ENCODE measurements at places on chromosomes 5 and 9.

- no peak for DNase-seq
These were observed 133.7 kb downstream of the NMUR2 start for GRCh38 chr5:152271420-152271819.

DNA sequence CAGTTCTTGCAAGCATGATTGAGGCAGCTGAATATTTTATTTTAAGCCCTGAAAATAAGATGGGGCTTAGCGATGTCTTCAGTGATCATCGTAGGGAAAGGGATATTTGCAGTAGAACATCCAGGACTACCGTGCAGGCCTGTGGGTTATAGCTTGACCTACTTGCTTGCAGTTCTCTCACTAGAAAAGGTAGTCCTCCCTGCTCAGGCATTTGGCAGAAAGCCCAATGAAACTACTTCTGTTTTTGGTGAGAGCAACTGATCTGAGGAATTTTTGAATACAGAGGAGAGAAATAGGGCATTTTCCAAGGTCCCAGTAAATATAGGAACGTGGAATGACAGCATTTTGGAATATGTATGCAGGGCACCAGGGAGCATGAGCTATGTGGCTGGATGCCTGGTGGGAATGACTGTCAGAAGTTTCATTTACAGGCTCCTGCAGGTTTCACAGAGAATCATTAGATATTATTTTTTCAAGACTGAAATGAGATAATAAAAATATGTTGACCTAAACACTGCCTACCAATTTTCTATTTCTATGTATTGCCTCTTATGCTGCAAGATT, 417.9 kb upstream of the ACTBL2 start:
- DNase-seq = no peak

DNA sequence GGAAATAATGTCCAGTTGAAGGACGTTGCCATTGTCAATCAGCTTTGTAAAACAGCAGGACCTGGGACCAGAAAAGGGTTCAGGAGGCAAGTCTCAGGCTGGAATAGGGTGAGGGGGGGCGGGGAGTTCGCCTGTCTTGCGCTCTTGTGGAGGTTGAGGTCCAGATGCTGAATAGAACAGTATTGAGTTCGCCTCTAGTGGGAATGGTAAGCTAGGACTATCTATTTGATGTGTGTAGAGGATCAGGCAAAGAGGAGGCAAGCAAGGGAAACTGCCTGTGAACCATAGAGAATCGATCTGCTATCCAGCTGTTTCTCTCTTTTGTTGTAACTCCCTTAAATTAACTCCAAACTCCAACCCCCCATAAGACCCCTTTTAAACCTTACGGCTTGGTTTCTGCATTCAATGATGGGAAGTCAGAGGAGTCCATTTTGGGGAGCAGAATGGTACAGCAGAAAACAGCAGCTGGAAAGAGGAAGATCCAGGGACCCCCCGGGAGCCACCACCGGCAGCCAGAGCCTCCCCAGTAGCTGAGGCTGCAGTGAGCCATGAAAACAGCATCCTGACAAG, 133.7 kb downstream of the SLC28A3 start:
- no peak for DNase-seq

DNA sequence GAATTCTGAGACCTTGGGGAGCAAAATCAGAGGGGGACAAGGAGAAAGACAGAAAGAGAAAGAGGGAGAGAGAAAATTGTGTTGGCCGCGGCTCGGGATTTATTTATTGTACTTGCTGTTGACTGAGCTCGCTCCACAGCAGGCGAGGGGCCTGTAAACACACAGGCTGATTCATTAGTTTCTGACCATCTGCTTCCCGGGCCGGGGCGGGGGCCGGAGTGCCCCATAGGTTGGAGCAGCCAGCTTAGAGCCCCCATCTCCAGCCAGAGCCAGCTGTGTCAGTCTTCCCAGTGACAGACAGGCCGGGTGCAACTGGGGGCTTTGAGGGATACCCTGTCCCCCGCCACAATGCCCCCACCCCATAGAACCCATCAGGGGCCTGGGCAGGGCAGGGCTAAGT, 30.9 kb downstream of the NTNG2 start:
- no peak for DNase-seq

DNA sequence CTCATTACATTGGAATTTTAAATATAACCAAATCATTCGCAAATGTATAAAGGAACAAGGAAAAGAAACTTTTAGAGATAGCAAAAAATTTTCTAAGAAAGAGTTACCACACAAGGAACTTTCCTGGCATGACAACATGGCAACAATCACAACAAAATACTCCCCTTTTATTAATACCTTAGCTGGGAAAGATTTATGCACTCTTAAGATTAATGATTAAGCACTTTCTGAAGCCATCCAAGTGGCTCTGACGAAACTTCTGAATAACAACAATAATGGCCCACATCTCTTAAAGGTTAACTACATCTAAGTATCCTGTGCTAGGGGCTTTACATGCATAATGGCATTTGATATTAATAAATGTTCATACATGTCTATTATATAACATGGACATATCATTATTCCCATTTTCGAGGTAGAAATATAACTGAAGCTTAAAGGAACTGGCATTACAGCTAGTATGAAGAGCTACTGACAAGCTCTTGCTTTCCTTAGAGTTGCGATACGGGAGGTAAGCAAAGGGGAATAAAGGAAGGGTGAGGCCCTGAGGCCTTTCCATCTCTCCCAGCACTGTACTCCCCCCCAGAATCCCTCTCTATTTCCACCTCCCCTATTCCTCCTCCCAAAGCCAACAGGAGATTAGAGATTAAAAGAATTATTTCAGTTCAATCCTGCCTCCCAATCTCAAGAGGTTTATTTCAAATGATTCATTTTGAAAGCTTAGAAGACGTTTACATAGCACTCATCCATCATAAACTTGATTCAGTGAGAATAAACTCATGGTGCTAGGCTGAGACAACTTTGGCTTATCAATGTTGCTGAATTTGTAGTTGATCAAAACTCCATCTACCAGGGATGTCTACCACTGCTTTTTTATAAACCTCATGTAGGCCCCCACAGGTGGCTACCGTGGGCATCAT, 9.6 kb downstream of the MTMR12 start:
- DNase-seq = no peak

DNA sequence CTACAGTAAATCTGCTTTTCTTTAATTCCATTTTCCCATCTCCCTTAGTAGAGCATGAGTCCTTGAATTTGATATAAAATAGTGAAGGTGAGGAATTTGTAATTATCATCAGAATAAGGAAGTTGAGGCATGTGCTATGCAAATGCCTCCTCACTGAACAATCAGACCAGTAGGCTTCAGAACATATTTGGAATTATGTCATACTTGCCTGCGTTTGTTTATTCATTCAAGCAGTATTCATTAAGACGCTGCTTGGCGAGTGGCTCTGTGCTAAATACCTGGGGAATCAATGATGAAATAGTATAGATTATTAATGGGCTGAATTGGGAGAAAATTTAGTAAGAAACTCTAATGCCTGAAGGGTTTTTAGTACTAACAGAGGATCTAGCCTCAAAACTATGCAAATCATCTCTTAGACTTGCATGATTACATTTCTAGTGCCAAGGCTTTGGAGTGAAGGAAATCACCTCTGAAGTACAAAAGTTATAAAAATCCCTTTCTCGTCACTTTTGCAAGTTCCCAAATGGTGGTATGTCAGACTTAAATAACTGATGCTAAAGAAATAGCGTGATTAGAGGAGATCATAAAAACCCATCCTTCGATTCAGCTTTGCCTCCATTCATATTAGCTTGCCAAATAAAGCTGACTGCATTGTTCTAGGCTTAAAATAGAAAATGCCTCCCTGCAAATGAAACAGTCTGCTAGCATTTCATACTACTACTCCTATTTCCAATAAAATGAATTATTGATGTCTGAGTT, 141.7 kb downstream of the PCSK5 start:
- DNase-seq = no peak

GRCh38 chr9:69149321-69149807, 24.7 kb upstream of the TJP2 start:
- DNase-seq = no peak

GRCh38 chr5:121292664-121293063, 559.0 kb upstream of the FTMT start:
- no peak for DNase-seq

DNA sequence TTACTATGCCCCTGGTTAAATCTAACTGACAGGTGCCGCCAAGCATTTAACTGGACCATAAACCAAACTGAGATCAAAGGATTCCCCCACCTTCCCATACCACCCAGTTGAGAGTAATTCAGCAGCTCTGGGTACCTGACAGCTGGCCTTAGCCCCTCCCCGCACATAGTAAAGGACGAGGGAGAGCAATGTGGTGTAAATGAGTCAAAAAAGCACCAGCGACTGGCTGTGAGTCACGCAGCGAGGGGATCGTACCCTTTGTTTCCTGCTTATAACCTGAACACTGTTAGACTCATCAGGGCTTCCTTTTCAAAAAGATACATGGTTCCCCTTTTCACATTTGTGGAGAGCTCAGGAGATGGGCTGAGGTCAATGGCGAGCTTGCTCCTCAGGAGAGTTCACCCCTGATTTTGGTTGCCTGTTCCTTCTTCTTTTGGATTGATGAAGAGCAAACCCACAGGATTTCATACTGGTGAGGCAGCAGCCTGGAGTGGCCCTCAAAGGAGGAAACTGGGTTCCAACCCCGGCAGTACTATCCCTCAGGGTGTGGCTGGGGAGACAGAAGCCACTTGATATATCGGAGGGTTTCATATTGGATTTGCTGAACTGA, 71.5 kb downstream of the ANKRD33B start:
- DNase-seq = peak; percentile 38

- DNase-seq = peak; percentile 21
These were observed 316.6 kb downstream of the AGTPBP1 start for GRCh38 chr9:85425153-85425611.

DNA sequence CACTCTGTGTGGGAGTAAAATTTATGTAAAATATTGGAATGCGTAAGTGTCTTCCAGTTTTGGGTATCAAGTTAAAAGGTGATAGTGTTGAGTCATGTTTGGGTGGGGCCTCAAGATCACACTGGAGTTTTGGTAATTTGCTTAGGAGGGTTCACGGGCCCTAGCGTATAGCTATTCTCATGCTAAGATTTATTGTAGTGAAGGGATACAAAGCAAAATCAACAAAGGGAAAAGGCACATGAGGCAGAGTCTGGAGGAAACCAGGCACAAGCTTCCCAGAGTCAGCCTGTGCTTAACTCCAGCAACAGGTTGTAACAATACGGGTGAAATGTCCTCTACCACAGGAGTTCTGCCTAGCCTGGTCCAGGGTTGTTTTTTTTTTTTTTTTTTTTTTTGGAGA, 20.2 kb downstream of the HSPA4 start:
- no peak for DNase-seq

DNA sequence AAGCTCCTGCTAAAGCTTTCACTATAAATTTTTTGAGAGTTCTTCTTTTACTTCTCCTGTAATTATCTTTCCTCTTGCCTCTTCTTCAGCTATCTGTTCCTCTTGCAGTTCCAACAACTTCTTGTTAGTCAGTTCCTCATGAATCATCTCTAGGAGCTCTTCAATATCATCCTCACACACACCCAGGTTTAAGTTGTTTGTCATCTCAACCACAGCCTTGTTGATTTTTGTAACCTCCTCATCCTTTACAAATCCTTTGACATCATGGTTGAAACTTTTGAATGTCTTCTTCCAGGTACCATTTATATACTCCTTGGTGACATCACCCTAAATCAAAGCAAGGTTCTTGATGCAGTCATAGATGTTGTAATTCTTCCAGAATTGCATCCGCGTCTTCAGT, 106.3 kb upstream of the MAMDC2 start:
- DNase-seq = no peak

GRCh38 chr5:101626572-101626971, 669.5 kb downstream of the SLCO4C1 start:
- DNase-seq = no peak

GRCh38 chr5:158591301-158591863, 508.3 kb downstream of the EBF1 start:
- DNase-seq = no peak

DNA sequence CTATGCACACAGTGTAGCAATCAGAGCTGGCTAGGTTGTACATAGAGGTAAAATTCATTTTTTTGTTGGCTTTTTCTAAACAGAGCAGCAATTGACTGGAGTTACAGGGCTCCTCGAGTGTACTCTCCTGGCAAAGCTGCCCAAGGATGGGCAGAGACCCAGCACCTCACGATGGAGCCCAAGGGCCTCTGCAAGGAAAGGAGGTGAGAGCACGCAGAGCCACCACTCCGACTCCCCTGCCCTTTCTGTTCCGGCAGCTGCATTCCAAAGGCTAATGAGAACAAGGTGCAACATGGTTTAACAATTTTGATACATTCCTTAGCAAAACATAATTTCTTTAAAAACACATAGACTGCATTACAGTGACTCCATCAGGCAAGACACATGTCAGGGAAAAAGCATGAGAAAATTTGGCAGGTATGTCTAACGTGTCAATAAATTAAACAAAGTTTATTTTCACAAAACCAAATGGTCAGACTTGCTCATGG, 47.5 kb downstream of the SAXO1 start:
- DNase-seq = no peak

DNA sequence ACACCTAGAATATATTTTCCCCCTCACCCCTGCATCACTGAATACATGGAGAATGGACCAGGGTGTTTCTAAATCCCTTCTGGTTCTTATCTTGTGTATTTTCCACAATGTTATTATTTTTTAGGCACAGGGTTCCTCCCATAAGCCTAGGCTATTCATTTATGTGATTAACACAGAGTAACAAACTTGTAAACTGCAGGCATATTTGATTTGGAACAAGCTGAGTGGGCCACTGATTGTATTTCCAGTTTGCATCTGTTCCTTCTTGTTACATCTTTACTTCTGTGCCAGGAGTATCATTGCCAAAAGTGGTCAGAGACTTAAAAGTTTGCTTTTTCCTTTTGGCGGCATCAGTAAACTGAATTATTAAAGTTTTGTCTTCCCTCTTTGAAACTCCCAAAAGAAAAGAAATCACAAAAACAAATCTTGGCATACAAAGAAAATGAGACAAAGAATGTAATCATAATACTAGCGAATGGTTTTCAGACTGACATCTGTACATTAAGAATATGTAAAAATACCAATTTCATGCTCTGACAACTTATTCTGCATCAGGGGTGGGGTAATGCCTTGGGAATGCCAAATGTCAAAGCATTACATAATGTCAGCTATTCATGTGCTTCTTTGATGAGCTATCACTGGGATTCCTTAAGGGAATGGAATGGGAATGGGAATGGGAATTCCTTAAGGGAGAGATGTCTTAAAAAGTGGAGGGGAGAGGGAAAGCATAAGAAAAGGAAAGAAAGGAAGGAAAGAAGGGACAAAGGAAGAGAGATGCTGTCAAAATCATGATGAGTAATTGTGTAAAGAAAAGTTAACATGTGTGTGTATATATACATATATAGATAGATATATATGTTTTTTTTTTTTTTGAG, 22.2 kb upstream of the PAX5 start:
- DNase-seq = no peak

DNA sequence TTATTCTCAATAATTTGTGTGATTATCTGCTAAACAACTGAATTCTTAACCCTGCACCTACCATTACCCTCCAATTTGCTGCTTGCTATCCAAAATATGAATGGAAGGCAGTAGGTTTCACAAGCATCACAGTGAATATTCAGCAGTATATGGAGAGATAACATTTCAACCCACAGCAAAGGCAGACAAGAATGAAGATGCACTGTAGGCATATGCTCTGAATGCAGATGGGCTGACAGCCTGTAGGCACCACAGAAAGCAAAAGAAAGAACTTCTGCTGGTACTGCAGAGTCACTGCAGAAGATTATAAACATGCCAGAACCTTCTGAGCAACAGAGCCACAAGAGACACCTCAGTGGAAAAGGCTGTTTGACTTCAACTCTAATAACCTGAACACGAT, 63.6 kb upstream of the SLC12A2 start:
- DNase-seq = no peak

GRCh38 chr5:32193591-32193990, 19.5 kb upstream of the GOLPH3 start:
- no peak for DNase-seq

- DNase-seq = no peak
These were observed 6.2 kb downstream of the SKP2 start for GRCh38 chr5:36158144-36158543.

All from stimulated activated CD8-positive, alpha-beta memory T cell treated with anti-CD3 and anti-CD28 coated beads, Interleukin-15, amount 100 ng/mL, for 24 hours (primary cell).